Gastrocnemius medialis (tissue), 4 donors: ENCODE measurements at places on chromosomes 5 and 9. TPM values are rescaled to one million over a fixed set of nuclear protein-coding genes. Genes with fewer than 3 reads are reported as not detected.
A peak's percentile ranks its signal among the peaks of the same experiment; 100 is the strongest.

- no peak overlapping the region for H3K27ac ChIP-seq
- no peaks in the 10 kb centered on the region for H3K27me3 ChIP-seq
- H3K36me3 ChIP-seq, result no peaks in the 10 kb centered on the region
- DNase-seq, result no peak
- peaks cover 13% of the 10 kb centered on the region for H3K4me1 ChIP-seq
- H3K4me3 ChIP-seq, result no peak overlapping the region
Observed at GRCh38 chr5:81837667-81838306, 86.9 kb upstream of the SSBP2 start.

- peak overlapping the region; percentile 92 for H3K27ac ChIP-seq
- H3K27me3 ChIP-seq, result no peaks in the 10 kb centered on the region
- H3K36me3 ChIP-seq, result no peaks in the 10 kb centered on the region
- H3K4me1 ChIP-seq, result peaks cover 18% of the 10 kb centered on the region
- DNase-seq, result peak; percentile 40
Observed at GRCh38 chr9:137085920-137086530, 760 bp upstream of the MAN1B1 start.

DNA sequence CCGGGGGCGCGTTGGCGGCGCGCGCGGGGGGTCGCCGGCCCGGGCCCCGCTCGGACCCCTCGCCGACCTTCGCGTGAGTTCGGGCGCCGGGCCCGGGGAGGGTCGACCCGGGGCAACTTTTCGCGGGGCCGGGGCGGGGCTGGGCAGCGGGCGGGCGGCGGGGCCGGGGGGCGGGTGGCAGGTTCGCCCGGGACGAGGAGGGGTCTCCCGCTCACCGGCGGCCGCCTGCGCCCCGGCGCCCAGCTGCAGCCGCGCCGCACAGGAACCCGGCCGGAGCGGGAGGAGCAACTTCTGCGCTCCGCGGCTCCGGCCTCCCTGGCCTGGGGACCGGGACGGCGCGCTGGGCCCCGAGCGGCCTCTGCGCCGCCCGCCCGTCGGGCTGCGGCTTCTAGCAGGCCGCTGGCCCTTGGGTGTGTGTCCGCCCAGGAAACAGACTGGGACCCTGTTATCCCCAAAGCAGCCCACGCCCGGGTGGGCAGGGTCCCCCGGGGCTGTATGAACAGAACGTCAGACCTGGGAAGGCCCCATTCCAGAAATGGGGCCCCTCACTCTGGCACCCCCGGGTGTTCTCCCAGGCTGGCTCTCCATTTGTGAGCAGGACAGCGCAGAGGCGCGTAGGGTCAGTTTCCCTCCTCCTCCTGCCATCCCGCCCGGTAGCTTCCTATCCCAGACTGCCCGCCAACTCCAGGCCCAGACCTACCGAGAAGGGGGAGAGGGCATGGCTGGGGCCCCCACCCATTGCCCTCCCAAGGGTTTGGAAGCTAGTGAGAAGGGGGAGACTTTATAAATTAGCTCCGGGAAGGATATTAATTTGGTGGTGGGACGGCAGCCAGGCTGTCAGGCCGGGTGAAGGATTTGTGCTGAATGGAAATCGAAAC is 708 bp downstream of the RXRA start:
- peak overlapping the region; percentile 88 for H3K4me3 ChIP-seq
- H3K27me3 ChIP-seq, result no peaks in the 10 kb centered on the region
- H3K36me3 ChIP-seq, result no peaks in the 10 kb centered on the region
- DNase-seq, result no peak
- H3K27ac ChIP-seq, result peak overlapping the region; percentile 94

DNA sequence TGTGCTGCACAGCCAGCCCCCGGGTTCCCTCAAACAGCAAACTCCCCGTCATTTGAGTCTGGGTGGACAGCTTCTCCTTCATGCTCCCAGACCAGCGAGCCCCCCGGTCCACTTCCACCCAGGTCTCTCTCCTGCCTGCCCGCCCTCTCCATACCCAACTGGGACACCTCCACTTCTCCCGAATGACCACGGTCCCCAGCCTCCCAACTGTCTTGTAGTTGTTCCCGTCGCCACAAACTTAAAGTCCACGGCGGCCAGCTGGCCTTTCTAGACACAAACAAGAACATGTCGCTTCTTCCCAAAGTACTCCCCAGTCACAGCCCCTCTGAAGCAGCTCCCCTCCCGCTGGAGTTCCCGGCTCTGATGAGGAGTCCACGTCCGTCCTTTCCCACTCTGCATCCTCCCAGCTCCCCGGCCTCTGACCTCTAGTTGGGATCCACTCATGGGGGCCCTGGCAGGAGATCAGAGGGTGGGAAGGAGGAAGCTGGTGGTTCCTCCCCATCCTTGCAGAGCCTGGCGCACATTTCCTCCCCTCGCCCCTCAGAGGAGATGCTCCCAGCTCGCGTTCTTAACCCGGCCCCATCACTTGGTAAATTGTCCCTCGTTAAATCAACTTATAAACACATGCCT is 24.1 kb upstream of the PPP1R26 start:
- H3K27me3 ChIP-seq, result peaks cover 6% of the 10 kb centered on the region
- no peak overlapping the region for H3K27ac ChIP-seq
- DNase-seq, result no peak
- no peaks in the 10 kb centered on the region for H3K4me1 ChIP-seq

- H3K27me3 ChIP-seq, result no peaks in the 10 kb centered on the region
- no peak overlapping the region for H3K27ac ChIP-seq
- no peak overlapping the region for H3K4me3 ChIP-seq
- DNase-seq, result no peak
Observed at GRCh38 chr9:33080534-33080933, 4.1 kb upstream of the SMU1 start.

DNA sequence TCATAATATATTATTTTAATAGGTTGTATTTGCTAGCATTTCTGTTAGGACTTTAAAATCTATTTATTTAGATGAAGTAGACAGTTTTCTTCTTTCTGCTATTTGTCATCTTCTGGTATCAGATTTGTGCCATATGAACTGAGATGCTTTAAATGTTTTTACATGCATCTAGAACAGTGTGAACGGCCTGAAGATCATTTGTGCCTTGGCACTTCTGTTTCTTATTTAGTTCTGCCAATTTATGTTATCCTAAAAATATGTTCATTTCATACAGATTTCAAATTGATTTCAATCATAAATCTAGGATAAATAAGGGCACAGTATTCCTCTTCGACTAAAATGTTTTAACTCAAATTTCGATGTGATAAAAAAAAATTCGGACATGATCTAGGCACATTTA is 16.1 kb downstream of the ZBTB34 start:
- no peaks in the 10 kb centered on the region for H3K27me3 ChIP-seq
- H3K4me3 ChIP-seq, result no peak overlapping the region
- peaks cover 12% of the 10 kb centered on the region for H3K4me1 ChIP-seq
- no peak overlapping the region for H3K27ac ChIP-seq
- DNase-seq, result no peak

DNA sequence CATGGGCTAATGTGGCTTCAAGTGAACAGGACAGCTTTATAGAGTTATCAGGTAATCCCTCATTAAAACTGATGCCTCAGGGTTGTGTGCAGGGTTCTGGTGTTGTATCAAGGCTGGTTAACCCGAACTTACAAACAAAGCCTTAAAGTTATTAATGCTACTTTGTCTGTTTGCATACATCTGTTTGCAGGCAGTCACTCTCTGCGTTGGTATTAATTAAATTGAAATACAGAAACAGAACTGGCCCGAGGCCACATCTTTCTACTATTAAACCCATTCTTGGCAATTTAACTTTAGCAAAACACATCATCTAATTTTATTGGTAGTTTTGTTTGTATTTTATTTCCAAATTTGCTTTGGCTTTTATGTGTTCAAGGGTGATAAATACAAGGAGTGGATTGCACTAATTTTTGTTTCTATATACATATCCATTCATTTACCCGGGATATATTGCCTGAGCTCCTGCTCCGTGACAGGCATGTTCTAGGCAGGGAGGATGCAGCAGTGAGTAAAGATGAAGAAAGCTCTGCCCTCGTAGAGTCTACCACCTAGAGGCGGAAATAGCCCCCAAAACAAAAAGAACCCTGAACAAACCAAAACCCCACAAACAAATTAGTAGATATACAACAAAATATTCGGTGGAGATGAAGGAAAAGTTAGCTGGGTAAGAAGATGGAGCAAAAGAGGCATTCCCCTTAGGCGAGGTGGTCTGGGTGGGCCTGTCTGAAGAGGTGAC is 164.2 kb downstream of the MACROH2A1 start:
- no peaks in the 10 kb centered on the region for H3K36me3 ChIP-seq
- DNase-seq, result no peak
- peaks cover 44% of the 10 kb centered on the region for H3K4me1 ChIP-seq
- H3K4me3 ChIP-seq, result no peak overlapping the region

DNA sequence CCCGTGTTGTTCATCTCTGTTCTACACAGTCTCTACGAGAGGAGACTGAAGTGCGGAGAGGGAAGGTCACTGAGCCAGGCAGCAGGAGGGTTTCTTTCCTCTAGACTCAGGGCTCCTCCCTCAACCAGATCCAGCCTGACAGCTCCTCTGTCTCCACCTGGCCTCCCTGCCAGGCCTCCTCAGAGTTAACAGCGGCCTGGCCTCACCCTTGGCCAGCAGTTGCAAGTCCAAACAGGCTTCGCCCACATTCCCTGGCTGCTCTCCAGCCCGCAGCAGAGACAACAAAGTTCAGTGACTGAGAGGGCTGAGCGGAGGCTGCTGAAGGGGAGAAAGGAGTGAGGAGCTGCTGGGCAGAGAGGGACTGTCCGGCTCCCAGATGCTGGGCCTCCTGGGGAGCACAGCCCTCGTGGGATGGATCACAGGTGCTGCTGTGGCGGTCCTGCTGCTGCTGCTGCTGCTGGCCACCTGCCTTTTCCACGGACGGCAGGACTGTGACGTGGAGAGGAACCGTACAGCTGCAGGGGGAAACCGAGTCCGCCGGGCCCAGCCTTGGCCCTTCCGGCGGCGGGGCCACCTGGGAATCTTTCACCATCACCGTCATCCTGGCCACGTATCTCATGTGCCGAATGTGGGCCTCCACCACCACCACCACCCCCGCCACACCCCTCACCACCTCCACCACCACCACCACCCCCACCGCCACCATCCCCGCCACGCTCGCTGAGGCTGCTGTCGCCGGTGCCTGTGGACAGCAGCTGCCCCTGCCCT is at the start of gene HRCT1:
HRCT1 (plus strand) TSS at position 291 of the 768 bp plus-strand sequence; CDS start at position 377, 86 bp downstream.
- peaks cover 46% of the 10 kb centered on the region for H3K4me1 ChIP-seq
- peak within 1 kb of the TSS; percentile 40 for H3K4me3 ChIP-seq
- no peaks in the 10 kb centered on the region for H3K27me3 ChIP-seq
- no peaks in the 10 kb centered on the region for H3K36me3 ChIP-seq

DNA sequence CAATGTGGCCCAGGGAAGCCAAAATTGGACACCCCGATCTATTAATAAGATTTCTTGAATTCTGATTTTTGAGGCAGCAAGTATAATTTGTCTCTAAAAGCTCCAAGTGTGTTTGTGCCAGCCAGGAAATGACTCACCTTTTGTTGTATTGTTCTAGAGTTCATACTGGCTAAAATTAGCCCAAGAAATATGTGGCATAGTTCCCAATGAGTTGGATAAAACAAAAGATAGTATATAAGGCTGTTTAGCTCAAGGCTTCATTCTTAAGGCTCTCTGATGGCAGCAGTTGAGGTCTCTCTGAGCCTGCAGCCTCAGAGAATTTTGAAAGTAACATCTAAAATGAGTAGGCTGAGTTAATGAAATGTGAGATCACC is 21.6 kb downstream of the HMGXB3 start:
- peaks cover 31% of the 10 kb centered on the region for H3K4me1 ChIP-seq
- no peaks in the 10 kb centered on the region for H3K27me3 ChIP-seq
- H3K36me3 ChIP-seq, result no peaks in the 10 kb centered on the region
- H3K4me3 ChIP-seq, result no peak overlapping the region
- H3K27ac ChIP-seq, result peak overlapping the region; percentile 82

DNA sequence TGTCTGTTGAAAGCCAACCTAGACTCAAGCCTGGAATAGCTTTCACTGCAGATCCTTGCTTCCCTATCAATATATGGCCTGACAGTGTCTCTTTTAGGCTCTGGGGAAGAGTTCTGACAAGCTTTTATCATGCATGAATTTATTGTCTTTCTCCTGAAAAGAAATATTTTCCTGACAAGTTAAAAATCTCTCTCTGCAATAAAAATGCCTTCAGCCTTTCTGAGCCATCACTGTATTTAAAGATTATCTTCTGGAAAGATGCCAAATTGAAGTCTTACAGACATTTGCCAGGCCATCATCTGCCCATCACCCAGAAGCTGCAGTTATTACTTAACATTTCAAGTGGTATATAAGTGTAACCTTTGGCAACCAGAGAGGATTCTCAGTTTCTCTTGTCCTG is 88.1 kb upstream of the HTR1A start:
- no peak overlapping the region for H3K27ac ChIP-seq
- no peak for DNase-seq
- H3K36me3 ChIP-seq, result no peaks in the 10 kb centered on the region
- no peak overlapping the region for H3K4me3 ChIP-seq
- H3K4me1 ChIP-seq, result no peaks in the 10 kb centered on the region

GRCh38 chr9:14783358-14783757 is 60.8 kb upstream of the CER1 start:
- H3K4me3 ChIP-seq, result no peak overlapping the region
- no peaks in the 10 kb centered on the region for H3K27me3 ChIP-seq
- peak overlapping the region; percentile 90 for H3K27ac ChIP-seq
- peaks cover 48% of the 10 kb centered on the region for H3K4me1 ChIP-seq
- H3K36me3 ChIP-seq, result no peaks in the 10 kb centered on the region

- no peaks in the 10 kb centered on the region for H3K4me1 ChIP-seq
- no peaks in the 10 kb centered on the region for H3K36me3 ChIP-seq
- no peak overlapping the region for H3K27ac ChIP-seq
- no peak overlapping the region for H3K4me3 ChIP-seq
Observed at GRCh38 chr5:108641596-108641995, 106.1 kb upstream of the FER start.

GRCh38 chr9:83598487-83598886 is 24.5 kb upstream of the IDNK start:
- no peak for DNase-seq
- no peaks in the 10 kb centered on the region for H3K4me1 ChIP-seq
- H3K4me3 ChIP-seq, result no peak overlapping the region
- no peaks in the 10 kb centered on the region for H3K27me3 ChIP-seq
- no peaks in the 10 kb centered on the region for H3K36me3 ChIP-seq
- no peak overlapping the region for H3K27ac ChIP-seq

- no peak overlapping the region for H3K4me3 ChIP-seq
- no peak for DNase-seq
- H3K27me3 ChIP-seq, result no peaks in the 10 kb centered on the region
- no peak overlapping the region for H3K27ac ChIP-seq
Observed at GRCh38 chr5:170361616-170362015, 27.6 kb downstream of the KCNMB1 start.

- H3K36me3 ChIP-seq, result no peaks in the 10 kb centered on the region
- no peaks in the 10 kb centered on the region for H3K27me3 ChIP-seq
- DNase-seq, result no peak
- no peak overlapping the region for H3K27ac ChIP-seq
Observed at GRCh38 chr5:80268916-80269315, 13.1 kb upstream of the SERINC5 start.

CATSPER3 gene
- total RNA-seq, result 1.9 TPM

SPATA31A1 gene
- not detected for total RNA-seq

PFN3 gene
- not detected for total RNA-seq

CBY3 gene
- total RNA-seq, result not detected

FAT2 gene
- not detected for total RNA-seq

ACTBL2 gene
- not detected for total RNA-seq
